ENCODE measurements at places on chromosomes 4 and X. TPM values are rescaled to one million over a fixed set of nuclear protein-coding genes. Genes with fewer than 3 reads are reported as not detected.

- DNase-seq = no peak
These were observed 49.0 kb downstream of the SYTL5 start for GRCh38 chrX:38055170-38055847.

- no peak for DNase-seq
These were observed 160.3 kb downstream of the AFAP1 start for GRCh38 chr4:7779432-7779768.

GRCh38 chr4:8167815-8168214, 9.2 kb upstream of the ABLIM2 start:
- DNase-seq = no peak

DNA sequence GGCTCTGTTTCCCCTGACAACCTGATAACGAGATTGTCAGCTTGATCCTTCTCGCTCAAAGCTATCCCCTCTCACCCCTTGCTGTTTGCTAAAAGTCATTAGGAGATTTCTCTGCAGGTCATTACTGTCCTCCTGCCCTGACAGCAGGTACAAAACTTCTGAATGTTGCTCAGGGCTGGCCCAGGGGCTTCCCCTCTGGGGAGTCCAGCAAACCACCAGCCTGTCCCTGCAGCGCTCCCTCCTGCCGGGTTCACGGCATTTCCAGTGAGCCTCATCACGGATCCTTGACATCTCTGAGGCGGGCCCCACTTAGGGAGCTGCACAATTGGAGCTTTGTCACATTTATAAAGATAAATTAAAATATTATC, 5.2 kb upstream of the SORCS2 start:
- no peak for DNase-seq

GRCh38 chr4:102089850-102090621, 255.2 kb downstream of the SLC39A8 start:
- no peak for DNase-seq

DNA sequence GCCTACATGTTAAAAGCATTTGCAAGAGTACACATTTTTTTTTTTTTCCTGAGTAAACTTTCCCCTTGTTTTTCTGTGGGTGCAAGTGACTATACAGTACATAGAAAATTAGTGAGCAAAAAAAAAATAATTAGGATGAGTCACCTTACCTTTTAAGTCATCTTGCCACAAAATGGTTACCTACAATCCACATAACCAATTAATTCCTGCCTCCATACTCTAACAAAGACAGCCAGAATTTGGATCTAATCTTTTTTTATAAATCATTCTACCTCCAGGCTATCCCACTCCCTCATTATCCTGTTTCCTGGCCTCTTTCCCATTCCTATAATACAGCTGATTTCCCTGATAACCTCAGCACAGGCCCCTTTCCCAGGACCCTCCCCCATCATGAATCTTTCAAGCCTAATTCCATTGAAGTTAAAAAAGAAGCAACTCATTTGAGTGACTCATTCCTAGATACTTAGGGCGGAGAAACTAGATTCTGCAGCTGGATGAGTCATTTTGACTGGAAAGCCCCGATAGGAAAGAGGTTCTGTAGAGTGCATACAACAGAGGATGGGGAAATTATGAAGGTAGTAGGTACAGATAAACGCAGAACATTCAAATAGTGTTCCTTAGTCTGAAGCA, 128.2 kb downstream of the C4orf51 start:
- DNase-seq = no peak

DNA sequence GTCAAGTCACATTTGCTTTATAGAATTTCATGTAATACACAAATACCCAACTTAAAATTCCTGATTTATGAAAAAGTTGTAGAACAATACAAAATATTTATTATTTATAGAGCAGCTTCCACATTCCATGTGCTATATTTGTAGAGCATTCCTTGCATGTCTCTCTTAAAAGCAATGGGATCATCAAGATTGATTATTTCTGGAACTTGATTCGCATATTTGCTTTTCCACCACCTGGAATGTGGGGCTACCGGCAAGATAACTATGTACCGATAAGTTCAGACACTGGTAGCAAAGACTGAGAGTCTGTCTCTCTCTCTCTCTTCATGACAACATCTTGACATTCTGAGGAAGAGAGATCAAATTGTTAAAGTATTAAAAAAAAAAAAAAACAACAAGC, 59.3 kb downstream of the MAPK10 start:
- no peak for DNase-seq

GRCh38 chr4:75909405-75909804, 7.2 kb upstream of the PPEF2 start:
- no peak for DNase-seq

GRCh38 chr4:169640261-169640870, 20.0 kb downstream of the CLCN3 start:
- no peak for DNase-seq

DNA sequence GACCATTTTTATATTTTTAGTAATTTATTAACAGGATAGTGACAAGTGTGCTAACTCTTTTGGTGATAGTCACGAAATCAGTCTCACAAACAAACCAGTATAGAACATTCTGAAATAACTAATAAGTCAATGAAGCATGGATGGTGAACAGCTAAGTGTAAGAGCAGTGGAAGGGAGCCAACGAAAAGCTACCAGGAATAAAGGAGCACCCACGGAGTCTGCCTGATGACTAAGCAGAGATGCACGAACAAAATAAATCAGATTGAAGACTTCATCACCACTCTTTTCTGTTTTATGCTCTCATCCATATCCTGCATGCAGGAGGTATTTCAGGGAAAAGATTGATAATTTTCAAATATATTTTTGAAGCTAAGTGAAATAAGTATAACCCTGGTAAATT, 891.1 kb upstream of the HS3ST1 start:
- no peak for DNase-seq

DNA sequence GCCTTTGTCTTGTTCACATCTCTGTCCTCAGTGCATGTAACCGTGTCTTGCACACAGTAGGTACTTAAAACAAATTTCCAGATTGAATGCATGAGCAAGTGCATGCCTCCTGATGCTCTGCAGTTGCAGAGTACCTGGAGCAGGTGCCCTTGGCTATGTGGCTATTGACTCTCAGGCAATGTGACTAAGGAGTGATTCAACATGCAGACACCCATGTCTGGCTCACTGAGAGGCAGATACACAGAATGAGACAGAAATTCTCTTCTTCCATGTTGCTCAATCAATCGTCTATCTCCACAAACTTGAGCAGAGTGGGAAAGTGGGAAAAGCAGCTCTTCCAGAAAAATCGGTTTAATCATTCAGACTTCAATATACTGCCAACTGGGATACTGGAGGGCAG, 111.0 kb downstream of the CHRDL1 start:
- DNase-seq = no peak

GRCh38 chr4:138216272-138216867, 25.8 kb downstream of the SLC7A11 start:
- DNase-seq = no peak

DNA sequence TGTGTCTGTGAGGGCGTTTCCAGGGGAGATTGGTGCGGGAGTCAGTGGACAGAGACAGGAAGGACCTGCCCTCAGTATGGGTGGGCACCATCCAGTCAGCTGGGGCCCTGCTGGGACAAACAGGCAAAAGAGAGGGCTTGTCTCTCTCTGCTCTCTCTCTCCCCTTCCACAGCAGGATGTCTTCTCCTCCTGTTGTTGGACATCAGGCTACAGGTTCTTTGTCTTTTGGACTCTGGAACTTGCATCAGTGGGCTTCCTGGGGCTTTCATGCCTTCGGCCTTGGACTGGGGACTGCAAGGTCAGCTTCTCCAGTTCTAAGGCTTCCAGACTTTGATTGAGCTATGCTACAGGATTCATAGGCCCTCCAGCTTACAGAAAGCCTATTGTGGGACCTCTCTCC, 59.6 kb downstream of the ADGRA3 start:
- no peak for DNase-seq

DNA sequence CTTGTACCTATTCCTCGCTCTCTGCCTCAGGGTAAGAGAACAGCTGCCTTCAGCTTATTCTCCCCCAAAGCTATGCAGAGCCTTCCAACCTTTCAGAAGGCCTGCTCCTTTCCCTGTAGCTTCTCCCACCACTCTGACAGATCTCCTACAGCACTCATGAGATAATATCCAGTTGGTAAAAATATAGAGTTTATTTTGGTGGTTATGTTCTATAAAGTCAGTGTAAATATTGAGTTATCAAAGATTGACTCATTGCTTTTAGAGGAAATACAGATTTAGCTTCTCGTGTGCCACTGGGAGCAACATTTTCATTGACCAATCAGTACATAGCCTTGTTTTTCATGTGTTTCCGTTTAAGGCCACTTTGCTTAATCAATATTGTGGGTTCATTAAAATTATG, 216.2 kb upstream of the TECRL start:
- no peak for DNase-seq

DNA sequence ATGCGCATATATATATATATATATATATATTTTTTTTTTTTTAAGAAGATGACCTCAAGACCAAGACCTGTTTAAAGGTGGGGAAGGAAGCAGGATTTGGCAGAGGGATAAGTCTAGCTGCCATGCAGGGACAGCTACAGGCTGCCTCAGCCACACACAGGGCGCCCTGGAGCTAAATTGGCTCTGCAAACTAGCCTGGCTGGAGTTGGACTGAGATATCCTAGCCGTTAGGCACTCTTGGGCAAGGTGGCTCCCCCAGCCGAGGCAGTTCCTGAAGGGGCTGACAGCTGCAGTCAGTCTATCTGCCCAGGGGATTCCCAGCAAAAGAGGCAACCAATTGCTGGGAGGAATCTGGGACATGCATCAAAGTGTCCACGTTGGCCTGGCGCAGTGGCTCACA, 21.9 kb downstream of the TRIML1 start:
- no peak for DNase-seq

DNA sequence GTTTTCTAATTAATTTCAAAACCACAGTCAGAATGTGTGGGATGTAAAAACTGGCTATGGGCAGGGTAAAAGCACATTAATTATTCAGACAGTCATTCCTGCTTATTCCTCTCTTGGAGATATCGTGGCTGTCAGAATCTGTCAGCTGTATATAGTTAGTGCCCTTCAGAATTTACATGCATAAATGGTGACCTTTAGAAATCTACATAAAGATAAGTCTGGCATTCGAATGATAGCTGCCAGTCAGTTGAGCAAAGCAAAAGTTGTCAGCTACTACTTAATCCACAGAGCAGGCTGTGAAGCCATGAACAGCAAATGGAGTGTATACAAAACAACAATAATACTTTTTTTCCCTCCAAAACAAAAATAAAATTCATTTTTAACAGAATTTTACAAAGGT, 189.5 kb downstream of the ADGRL3 start:
- DNase-seq = no peak

- DNase-seq = no peak
These were observed 64.6 kb downstream of the COX7B2 start for GRCh38 chr4:46844325-46844917.

DNA sequence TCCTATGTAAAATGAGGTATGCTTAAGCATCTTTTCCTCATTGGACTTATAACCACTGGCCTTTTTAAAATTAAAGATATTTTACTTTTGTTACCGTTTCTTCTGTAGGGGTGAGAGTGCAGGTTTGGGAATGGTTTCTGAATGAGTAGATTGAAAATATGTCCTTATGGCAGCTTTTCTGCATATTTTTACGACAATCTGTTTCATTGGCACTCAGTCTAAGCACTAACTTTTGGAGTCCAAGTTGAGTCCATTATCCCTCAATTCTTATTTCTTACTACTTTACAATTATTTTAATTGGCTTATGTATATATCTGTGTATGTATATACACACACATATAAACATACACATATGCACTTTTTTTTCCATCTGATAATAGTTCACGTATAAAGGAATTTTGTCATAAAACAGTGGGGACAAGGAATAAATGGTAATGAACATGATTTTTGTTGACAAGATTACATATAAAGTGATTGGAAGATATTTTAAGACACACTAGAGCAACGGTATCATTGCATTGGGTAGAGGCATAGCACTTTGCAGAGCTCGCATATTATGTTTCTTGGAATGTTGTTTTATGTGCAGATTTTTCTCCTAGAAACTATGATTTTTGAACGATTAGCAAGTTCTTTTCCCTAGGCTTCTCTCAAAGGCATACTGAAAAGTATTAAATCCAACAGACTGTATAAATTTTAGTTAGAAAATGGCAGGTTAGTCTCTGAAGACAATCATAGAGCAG, 133.0 kb downstream of the FAT4 start:
- DNase-seq = no peak

DNA sequence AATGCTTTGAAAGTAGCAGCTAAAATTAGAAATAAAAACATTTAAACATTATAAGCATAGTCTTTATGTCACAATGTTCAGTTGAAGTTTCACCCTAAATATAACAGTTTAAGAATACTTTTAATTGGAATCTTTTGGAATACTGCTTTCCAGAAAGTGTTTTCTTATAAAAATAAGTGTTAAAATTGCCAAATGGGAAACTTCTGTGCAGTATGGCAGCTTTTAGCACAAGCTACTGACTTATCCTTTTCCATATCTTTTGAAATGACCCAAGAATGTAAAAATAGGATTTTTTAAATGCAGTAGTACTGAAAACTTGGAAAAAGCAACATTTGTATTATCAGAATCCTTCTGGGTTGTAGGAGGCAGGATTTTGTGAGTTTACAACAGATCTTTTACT, 34.2 kb downstream of the CEP135 start:
- no peak for DNase-seq

DNA sequence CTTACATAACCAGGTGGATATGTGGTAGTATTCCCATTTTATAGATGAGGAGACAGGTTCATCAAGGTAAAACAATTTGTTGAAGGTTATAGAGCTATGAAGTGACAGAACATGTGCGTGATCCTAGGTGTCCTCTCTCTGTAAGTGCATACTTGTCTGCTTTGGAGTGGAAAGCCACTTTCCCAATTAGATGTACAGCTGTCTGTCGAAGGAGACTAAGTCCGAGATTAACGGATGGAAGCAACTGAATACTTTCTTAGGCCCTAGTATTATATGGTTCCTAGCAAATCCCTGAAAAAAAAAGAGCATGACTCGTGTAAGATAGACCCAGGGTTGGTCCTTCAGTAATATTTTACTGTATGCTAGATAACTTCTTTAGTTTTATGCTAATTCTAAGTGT, 19.7 kb downstream of the TMEM131L start:
- DNase-seq = no peak

DNA sequence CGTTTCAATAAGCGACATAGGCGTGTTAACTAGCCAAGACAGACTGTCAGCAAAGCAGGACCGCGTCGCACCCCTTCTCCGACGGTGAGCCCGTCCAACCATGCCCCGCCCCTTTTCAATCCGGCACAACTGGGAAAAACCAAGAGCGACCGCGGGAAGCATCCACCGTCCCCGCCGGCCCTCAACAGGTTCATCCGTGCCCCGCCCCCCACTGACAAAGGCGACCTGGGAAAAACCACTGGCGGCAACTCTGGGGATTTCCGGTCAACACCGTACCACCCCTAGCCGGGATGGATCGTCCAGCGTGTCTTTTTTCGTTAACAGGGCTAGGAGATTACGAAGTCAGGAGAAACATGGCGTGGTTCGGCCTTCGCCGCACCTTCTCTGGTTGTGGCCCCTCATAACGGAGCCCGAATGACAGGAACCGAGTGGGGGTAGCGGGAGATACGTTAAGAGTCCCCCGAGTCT, 377 bp downstream of the TIMM17B start:
- no peak for DNase-seq

- no peak for DNase-seq
These were observed 2008.5 kb upstream of the TENM3 start for GRCh38 chr4:180234730-180235129.

- DNase-seq = no peak
These were observed 1.8 kb downstream of the PROM1 start for GRCh38 chr4:16082041-16082425.

Gene EPHA5
- total RNA-seq = 17.5 TPM

Gene HTT-AS
- not detected for total RNA-seq

Gene MAEA
- total RNA-seq = 74.3 TPM

Gene RASL11B
- total RNA-seq = 30.3 TPM

Gene CTAG1A
- not detected for total RNA-seq

Gene COMMD8
- 10.1 TPM for total RNA-seq

Gene STAP1
- total RNA-seq = not detected

All from dorsolateral prefrontal cortex (tissue), 122 donors.